Activated T-cell treated with anti-CD3 and anti-CD28 coated beads, Interleukin-2, amount 50 U/mL, for 24 hours (primary cell): ENCODE measurements at places on chromosomes 6 and 20.

DNA sequence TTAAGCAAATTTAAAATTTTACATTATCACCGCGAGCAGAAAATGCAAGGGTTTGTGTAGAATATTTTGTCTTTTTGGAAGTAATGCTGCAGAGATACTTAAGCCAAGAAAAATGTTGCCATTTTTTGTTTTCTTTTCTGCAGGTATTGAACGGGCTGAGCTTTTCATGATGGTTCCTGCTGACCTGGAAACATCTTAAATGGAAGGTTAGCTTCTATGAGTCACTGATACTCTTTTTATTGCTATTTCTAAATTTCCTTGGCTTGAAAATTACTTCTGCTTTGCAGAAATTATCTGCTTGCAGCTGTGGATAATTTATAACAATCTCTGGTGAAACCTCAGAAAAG is 12.7 kb downstream of the SYTL3 start:
- no peak for DNase-seq

DNA sequence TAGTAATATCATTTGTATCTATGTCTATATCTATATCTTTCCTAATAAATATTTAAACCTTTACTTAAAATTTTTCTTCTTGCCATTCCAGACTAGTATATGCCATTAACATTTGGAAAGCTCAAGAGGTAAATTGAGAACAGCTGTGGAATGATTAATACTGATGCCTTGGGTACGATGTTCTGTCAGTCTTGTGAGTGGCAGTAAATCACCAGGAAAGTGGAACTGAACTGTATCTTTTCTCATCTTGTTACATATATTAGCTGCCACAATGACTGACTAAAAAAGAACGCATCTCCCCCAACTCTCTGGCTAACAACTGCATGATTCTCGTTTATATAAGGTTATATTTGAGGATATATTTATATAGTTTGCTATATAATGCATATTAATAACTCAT is 137.0 kb upstream of the ASCC3 start:
- DNase-seq = no peak

DNA sequence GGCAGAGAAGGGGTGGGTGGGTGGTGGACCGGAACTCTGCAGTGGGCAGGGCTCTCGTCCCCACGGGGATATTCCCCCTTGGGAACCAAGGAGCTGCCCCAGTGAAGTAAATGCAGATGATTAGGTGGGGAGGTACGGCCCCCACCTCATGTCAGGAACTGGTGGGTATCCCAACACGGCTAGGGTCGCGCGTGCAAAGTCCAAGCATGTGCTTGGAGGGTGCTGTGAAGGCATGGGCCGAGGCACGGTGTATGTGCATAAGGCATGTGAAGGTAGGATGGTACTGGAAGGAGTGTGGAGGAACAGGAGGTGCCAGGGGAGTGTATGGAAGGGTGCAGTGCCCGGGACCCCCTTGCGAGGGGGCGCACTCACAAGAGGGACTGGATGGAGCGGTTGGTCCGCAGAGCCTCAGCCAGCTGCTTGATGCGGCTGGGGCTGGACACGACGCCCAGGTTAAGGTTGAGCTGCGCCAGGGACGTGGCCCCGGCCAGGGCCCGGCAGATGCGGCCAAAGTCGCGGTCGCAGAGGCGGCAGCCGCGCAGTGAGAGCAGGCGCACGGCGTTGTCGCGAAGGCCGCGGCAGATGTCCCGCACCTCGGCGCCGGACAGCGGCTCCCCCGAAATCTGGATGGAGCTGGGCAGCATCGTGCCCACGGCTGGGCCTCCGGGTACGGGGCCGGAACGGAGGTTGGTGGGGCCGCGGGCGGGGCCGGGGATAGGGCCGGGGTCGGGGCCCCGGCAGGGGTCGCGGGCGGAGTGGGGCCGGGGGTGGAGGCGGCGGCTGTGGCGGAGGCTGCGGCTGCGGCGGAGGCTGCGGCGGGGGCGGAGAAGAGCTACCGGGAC is 783 bp downstream of the LRRC73 start:
- DNase-seq = peak; percentile 39

DNA sequence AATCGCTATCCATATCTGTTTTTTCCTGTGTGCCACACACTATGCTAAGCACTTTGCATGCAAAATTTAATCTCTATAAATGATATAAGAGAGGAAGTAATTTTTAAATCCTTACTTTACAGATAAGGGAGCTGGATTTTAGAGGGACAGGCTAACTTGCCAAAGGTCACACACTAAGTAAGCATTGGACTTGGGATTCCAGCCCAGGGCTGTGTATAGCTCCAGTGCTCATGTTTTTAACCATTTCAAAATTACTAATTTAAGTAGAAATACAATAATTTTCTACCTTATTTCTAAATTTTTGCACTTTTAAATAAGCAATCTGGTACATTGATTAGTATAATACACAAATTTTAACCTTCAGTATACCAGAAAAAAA is 144.6 kb downstream of the UST start:
- no peak for DNase-seq

GRCh38 chr6:159023893-159024292 is 20.9 kb downstream of the TAGAP start:
- DNase-seq = no peak

GRCh38 chr6:121816906-121817540 is 381.6 kb downstream of the GJA1 start:
- no peak for DNase-seq

GRCh38 chr20:63509088-63509564 is 10.2 kb upstream of the EEF1A2 start:
- no peak for DNase-seq

DNA sequence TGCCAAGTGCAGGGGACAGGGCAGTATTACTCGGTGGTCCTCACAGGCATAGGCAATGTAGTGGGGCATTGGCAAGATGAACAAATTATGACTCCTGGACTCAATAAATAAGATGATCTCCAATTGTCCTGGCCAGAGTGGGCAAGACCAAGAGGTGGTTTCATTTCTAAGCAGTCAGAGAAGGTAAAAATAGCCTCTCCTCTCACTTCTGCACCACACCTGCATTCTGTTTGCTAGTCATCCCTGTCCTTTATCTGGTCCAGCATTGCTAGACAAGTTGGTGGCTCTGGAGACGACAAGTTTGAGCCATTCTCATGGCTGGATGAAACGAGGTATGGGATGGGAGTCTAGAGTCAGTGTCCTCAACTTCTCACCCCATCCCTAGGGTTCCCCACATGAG is 83.0 kb downstream of the BANF2 start:
- no peak for DNase-seq

DNA sequence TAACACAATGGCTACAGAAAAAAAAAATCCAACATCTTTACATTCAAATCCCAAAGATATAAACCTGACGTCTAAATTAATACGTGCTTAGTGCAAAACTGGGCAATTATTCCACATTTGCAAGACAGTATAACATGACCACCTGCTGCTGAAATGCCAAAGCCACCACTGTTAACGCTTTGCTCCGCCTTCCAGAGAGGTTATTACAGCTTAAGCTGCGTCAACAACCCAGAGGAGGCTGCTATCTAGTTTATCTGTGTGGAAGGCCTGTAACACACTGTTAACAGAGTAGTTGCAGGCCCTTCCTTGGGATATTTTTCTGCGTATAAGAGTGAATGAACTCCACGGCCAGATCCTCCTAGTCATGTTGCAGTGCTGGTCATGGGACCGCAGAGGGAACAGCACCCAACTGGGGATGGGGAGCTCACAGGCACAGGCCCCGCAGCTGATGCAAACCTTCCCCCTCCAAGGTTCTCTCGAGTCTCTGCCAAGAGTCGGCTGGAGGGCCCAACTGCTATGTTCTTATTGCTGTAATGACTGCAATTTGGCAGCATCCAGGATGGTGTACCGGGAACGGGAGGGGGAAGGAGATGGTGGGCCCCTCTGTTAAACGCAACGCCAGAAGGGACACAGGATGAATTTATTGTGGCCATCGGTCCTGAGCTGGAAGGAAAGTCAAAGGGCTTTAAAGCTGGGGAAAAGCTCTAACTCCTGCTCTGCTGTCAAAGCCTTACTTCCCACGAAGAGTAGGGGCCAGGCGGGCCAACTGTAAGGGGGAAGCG is 993 bp upstream of the NCOA7 start:
- peak; percentile 73 for DNase-seq

GRCh38 chr6:125431971-125432370 is 130.2 kb upstream of the HDDC2 start:
- DNase-seq = no peak

DNA sequence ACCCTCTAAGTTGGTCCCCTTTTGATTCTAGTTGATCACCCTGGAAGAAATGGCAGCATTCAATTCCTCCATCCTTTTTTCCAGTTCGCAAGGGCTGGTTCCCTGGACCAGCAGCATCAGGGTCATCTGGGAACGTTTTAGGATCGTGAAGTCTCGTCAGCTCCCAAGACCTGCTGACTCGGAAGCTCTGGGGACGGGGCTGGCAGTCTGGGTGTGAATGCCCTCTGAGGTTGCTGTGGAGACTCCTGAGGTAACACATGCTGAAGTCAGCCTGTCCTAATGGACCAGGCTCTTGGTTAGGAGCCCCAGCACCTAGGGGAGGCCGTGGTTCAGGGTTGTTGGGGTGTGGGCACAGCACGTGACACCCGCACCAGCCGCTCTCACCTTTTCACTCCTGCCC is 164.1 kb downstream of the SYNDIG1 start:
- no peak for DNase-seq

GRCh38 chr6:139240161-139241010 is 51.4 kb downstream of the TXLNB start:
- DNase-seq = no peak

DNA sequence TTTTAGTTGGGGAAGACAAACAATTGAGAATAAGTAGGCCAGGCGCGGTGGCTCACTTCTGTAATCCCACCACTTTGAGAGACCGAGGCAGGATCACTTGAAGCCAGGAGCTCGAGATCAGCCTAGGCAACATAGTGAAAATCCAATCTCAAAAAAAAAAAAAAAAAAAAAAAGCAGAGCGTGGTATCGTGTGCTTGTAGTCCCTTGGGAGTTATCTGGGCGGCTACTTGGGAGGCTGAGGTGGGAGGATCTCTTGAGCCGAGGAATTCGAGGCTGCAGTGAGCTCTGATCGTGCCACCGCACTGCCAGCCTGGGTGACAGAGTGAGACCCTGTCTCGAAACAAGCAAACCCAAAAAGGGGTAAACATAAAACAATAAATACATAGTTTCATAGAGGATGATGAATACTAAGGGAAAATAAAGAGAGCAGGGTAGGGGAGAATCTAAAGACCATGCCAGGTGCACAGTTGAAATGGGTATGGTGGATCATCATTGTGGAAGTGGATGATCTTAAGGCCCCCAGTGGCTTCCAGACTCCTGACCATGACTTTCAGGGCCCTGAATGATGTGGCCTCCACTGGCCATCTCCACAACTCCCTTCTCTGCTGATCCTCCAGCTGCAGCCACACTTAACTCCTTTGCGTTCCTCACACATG is 947 bp downstream of the POFUT1 start:
- DNase-seq = no peak

DNA sequence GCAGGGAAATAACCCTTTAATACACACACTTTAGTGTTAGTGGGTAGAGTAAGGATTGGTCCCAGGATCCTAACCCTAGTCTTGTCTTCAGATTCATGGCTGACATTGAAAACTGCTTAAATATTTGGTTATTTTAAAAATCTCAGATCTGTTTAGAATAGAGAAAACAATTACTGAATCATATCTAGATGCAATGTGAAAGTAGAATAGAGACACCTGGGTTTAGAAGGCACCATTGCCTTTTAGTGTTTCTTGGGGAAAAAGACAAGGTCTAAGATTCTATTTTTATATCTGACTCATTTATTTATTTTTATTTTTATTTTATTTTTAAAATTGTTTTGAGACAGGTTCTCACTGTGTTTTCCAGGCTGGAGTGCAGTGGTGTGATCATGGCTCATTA is 6.0 kb downstream of the DDX43 start:
- no peak for DNase-seq

- DNase-seq = no peak
These were observed 114.5 kb downstream of the FAM120B start for GRCh38 chr6:170420791-170421776.

DNA sequence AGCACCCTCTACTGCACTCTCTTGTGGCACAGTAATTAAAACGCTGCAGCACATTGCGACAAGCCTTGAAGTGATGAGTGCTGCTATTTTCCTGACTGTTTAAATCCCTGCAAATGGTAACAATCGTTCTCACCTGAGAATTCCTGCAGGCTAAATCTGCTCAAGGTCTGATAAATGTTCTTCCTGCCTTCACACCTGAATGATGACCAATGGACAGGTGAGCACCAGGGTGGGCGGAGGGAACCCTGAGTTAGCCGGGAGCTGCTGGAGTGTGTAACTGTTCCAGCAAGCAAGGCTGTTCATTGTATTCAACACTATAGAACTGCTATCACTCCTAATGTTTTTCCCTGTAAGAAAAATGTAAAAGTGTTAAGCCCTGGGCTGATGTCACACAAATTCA is 4.0 kb downstream of the DACT2 start:
- no peak for DNase-seq

DNA sequence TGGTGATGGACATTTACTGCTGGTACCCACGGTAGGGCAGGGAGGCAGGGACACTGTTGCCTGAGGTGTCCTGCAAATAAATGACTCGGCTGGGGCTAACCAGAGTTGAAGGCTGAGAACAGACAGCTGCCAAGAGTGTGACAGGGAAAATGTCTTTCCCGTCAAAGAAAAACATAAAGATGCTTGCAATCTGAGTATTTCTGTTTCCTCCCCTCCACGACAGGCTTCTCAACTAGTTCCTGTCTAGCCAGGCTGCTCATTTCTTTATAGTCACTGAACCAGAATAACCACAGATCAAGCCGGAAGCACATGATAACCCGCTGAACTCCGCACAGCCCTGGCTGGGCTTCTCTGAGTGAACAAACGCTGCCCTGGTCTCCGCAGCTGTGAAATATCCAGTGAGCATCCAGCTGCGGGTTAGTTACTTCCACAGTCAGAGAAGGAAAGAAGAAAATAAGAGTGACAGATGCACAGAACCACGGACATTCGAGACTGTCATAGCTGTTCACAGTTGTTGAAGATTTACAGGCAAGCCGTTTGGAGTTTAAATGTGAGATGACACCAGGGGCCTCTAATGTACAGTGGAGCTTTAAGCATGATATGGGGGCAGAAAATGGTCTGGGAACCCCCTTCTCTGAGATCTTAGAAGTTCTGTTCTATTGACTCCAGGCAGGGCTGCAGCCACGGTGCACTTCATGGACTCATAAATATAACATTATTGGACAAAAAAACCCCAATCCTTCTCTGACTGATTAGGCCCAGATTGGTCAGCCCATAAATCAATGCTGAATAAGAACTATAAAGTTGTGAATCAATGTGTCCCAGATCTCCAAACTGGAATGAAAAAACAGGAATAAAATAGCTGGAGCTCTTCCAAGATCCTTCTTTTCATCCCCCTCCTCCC is 299.9 kb upstream of the SUPT3H start:
- DNase-seq = peak; percentile 60

- DNase-seq = no peak
These were observed 207.4 kb downstream of the SOX4 start for GRCh38 chr6:21800948-21801438.
